Stimulated activated CD4-positive, alpha-beta T cell treated with anti-CD3 and anti-CD28 coated beads, TNF-alpha, amount 100 ng/mL, for 24 hours (primary cell): ENCODE measurements at places on chromosomes 2 and 18.
A peak's percentile ranks its signal among the peaks of the same experiment; 100 is the strongest.

DNA sequence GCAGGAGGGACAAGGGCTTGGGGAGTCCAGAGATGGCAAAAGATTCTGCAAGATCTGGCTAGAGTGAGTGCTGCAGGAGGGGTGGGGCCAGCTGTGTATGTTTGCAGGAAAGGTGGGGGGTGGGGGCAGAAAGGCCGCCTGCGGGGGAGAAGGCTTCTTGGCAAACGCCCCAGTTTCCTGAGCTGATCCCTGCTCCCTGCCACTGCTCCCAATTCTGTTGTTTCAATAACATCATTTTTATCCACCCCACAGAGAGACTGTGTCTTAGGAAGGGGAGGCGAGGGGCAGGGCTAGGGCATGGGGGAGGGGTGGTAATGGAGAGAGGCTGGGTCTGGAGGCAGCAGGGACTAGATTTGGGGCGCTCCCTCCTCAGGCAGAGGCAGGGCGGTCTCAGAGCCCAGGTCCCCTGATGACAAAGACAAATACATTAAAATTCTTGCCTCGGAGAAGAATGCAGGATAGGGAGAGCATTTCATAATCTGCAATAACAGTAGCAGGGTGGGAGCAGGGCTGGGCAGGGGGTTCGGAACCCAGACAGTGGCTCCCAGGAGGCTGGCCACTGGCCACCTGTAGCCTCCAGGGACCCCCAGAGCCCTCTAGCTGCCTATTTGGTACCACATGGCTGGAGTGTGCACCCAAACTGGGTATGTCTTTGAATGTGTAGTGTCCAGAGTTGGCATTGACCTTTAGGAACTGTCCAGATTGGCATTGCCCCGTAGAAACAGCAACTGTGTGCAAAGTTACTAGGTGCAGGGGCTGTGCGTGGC lies 2.1 kb upstream of the WNT6 start:
- DNase-seq, result no peak

DNA sequence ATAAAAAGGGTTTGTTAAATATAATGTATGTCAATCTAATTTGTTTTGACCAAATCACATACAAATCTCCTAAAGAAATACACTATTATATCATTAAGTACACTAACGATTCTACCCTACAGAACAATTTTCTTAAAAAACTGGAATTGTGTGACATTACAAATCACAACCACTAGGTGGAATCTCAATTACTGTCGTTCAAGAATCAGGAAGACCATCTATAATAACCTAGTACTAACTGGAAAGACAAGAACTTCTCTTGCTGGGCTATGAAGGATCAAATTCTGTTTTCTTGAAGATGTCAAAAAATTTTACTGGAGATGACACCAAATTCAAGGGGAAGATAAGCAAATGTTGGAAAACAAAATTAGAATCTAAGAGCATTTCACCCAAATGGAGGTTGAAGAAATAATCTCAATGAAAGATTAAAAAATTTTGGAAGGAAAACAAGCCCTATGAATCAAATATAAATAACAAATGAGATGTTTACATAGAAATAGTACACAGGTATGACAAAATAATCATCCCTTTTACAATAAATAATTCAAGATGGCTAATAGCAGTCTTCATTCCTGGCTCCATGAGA lies 110.9 kb downstream of the STK39 start:
- DNase-seq, result no peak

DNA sequence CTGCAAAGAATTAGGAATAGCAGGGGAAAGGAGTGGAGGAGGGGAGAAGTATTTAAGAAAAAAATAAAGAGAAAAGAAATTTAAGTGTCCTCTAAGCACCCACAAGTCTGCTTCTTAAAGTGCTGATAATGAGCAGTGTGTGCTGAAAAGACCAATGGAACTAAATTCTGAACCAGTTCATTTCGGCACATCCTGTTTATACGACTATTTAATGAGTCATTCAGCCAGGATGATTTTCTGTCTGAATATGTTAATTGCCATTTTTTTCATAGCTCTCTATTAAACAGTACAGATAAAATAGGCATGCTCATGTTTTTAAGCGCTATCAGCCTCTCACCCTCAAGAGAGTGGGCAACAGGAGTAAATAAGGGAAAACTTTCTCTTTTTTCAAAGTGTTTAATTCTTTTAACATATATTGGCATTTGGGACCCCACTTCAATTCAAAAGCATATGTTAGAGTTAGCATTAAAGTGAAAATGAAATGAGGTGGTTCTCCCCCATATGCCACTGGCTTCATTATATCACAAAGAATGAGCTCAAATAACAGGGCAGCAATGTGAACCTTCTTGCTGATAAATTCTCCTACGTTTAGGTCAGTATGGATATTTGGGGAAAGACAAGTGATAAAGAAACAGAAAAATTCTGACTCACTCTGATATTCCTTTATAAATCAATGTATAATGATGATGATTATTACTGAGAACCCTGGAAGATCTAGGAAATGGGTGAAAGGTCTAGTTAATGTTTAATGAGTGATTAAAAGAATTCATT lies 87.5 kb downstream of the TCF4 start:
- no peak for DNase-seq

DNA sequence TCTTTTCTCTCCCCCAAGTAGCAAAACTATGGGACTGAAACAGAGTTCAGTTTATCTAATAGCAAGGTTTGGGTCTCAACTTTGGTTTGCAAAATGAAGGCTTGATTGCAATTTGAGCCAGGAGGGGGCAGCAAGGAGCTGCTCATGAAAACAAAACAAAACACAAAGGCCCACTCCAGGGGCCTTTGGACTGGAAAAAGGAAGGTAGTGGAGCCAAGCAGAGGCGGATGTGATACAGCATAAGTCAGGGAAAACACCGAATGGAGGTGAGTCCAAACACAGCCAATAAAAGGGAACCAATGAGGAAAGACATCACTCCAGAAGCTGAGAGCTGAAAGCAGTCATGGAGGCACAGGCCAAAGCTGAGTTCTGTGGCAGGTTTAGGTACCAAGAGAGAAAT lies 799.7 kb upstream of the ACVR2A start:
- peak; percentile 18 for DNase-seq

DNA sequence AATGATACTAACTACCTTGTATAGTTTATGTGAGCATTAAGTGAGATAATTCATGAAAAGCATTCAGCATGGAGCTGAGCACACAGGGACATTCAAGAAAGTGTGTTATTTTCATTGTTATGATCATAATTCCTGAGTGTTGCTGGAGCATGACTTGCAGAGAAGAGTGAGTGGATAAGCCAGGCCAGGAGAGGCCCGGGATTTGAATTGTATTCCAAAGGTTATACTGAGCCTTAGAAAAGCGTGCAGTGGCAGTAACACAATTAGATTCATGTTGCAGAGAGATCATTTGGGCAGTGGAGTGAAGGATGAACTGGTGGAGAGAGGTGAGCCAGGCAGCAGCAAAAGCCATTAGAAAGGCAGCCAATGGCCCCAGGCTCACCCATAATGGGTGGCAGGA lies 142.9 kb upstream of the SH3BP4 start:
- DNase-seq, result no peak

DNA sequence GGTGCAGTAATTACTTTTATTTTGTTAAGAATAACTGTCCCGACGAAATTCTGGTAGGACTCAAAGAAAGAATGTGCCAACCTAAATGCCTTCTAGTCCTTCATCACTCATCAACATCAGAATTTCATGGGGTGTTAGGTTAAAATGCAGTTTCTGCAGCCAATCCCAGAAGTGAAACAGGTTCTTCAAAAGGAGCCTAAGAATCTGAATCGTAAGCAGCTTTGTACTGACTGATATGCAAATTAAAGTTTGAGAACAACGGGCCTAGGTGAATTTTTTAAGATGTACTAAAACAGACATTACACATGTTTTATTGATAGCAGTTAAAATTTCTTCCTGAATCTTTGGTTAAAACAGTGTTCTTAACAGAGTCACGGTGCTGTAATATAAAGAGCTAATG lies 140.3 kb upstream of the ZC3H15 start:
- DNase-seq, result no peak

DNA sequence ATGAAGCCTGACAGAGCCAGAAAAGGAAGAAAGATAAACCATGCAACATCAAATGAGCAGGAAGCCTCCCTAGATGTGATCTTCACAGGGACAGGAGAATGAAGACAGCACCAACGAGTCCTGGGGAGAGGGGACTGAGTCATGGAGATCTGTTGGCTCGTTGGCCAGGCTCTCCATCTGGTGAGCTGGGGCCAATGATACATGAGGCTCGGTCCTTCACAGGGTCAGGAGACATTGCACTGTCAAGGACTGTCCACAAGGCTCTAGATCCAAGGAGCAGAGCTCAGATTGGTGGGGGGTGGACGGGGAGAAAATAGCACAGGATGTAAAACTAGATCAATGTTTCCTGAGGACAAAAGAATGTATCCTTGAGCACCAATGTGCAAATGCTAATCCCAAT lies 735 bp downstream of the CD207 start:
- no peak for DNase-seq

GRCh38 chr2:86213699-86214502 lies 14.6 kb downstream of the MRPL35 start:
- DNase-seq, result no peak

GRCh38 chr2:102975996-102976975 lies 214.5 kb downstream of the TMEM182 start:
- DNase-seq, result no peak

- no peak for DNase-seq
These were observed 6.0 kb downstream of the NEMP2 start for GRCh38 chr2:190528521-190529001.

GRCh38 chr2:234595829-234596228 lies 98.9 kb upstream of the ARL4C start:
- DNase-seq, result no peak

DNA sequence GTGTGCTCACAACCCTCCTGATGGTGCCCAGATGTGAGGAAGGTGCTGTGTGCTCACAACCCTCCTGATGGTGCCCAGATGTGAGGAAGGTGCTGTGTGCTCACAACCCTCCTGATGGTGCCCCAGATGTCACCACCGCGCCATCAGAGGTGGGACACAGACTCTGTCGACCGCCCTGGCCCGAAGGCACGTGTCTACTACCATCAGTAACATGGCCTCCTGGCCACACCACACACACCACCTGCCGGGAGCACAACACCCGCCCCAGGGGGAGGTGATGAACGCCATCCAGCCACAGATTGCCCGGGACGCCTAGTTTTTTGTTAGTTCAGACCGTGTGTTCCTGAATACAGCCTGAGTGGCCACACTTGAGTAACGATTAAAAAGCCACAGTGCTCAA lies 24.5 kb downstream of the HDAC4 start:
- no peak for DNase-seq

DNA sequence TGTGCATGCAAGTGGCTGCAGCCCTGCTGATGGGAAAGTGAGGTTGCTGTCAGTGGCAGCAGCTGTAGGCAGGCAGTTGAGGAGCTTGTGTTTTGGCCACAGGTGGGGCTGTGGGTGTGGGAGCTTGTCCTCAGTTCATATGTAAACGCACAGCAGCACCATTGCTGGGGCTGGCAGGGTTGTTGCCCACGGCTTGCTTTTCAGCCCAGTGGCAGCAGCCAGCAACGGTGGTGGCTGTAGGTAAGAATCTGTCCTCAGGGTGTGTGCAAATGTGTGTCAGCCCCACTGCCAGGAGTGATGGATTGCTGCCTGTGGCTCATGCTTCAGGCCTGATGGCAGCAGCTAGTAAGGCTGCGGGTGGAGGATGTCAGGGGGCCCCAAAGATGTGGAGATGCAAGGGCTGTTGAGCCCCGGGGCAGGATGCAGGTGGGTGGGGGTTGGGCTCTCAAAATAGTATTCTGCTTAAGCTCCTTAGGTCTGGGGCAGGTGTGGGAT lies 141.3 kb upstream of the THUMPD2 start:
- no peak for DNase-seq

- no peak for DNase-seq
These were observed 117.5 kb downstream of the RTP5 start for GRCh38 chr2:241986836-241987641.

GRCh38 chr18:26307161-26307773 lies 81.0 kb downstream of the TAF4B start:
- DNase-seq, result no peak

DNA sequence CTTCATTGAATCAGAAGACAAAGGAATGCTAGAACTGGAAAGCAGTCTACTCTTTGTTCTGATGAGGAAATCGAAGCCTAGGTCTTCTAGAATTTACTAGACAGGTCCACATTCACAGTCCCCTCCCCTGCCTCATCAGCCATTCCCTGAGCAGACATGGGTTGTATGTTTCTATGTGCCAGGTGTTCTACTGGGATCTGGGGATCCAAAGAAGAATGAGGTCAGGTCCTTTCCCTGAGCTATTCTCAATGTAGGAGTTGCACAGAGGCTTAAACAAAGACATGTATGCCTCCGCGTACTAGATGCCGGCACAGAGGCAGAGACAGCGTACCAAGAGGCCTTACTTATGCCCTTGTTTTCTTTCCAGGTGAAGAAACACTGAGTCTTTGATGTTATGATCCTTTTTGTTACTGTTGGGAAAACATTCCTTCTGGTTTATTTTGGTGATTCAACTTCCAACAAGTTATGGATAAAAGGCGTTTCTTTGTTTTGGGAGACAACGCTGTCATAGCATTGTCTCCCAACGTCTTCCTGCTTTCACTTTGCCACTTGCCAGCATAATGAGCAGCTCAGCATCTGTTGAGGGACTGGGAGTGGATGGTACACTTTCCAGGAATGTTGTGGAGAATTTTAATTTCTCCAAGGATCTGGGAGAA lies 174.4 kb downstream of the ALPK2 start:
- no peak for DNase-seq

DNA sequence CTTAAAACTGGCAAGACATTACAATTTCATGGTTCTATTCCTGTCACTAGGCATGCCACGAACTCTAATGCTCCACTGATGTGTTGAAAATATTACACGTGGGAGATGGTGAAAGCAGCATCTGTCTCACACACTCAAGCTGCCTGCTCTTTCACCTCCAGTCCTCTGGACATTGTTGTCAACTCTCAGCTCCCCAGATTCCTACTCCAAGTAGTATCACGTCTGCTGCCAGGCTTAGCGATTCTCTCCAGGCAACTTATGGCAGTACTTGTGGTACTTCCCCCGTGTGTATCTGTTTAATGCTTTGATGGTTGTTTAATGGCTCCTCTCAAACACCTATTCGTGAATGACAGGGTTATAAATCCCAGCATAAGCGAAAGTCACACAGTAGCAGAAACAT lies 103.8 kb downstream of the TMEFF2 start:
- no peak for DNase-seq

DNA sequence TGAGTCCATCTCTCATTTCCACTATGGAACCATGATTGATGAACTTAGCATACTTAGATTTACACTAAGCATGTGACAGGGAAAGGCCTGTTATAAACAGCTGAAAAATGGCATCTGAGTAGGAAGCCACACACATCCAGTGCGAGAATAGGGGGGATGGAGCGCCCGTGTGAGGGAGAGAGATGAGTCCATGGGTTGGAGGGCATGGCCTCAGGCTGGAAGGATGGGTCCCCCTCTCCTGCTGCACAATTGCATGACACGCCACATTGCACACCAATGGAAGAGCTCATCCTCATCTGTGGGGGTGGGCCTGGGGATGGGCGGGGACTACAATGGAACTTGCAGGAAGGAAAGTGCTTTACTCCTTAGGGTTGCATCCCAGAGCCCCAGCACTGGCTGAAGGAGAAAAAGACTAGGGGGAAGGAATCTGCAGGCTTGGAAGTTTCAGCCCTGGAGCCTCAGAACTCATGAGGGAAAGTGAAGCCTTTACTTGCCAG lies 46.4 kb upstream of the CXCR4 start:
- DNase-seq, result no peak
